Head of caudate nucleus (tissue), 42 donors: ENCODE measurements at places on chromosomes 4 and X.

GRCh38 chr4:183223053-183223452 is 97.0 kb downstream of the CLDN22 start:
- no peak for DNase-seq

GRCh38 chr4:82543131-82543530 is 18.7 kb downstream of the TMEM150C start:
- no peak for DNase-seq

GRCh38 chr4:13174001-13174400 is 310.1 kb downstream of the RAB28 start:
- no peak for DNase-seq

DNA sequence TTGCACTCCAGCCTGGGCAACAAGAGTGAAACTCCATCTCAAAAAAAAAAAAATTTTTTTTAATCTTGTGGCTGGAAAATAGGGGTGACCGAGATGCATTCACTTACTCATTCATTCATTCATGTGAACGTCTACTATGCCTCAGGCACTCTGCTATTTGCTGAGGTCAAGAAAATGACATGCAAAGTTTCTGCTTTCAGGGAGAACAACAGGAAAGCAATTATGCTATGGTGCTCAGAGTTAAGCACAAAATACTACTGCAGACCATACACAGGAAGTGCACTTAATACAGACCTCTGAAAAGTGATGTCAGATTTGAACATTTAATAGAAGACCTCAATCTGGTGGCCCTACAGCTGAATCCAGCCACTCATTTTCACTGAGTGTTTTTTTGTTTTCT is 59.6 kb upstream of the DUSP21 start:
- DNase-seq: no peak

- DNase-seq: no peak
Observed at GRCh38 chrX:96435378-96436035, 249.1 kb upstream of the DIAPH2 start.

GRCh38 chrX:48919360-48919841 is 577 bp upstream of the PIM2 start:
- no peak for DNase-seq

DNA sequence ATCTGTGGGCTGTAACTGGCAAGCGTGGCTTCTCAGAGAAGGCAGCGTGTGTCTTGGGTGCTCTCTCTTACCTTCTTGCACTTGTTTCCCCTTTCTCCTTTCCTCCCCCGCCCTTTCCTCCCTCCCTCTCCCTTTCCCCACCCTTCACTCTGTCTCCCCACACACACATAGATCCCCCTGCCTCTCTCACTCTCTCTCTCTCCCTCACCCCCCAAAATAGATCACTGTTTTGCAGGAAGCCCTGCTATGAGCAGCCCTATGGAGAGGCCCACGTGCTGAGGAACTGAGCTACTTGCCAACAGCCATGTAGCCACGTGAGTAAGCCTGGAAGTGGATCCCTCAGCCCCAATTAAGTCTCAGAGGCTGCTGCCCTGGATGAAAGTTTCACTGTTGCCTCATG is 4.3 kb upstream of the PNMA6E start:
- no peak for DNase-seq

DNA sequence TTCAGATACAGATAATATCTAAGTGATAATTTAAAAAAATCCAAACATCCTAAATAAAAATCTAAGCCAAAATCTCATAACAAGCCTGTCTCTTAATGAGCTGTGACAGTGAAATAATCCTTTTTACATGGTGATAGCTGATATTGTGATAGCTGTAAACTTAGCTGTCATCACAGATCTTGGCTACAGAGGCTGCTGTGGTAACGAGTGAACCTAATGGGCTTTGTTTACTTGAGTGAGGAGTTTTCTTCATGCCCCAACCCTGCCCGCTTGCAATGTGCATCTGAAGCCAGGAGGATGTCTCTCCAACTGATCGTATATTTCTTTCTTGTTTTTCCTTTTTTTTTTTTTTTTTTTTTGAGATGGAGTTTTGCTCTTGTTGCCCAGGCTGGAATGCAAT is 41.5 kb upstream of the YTHDC1 start:
- no peak for DNase-seq

DNA sequence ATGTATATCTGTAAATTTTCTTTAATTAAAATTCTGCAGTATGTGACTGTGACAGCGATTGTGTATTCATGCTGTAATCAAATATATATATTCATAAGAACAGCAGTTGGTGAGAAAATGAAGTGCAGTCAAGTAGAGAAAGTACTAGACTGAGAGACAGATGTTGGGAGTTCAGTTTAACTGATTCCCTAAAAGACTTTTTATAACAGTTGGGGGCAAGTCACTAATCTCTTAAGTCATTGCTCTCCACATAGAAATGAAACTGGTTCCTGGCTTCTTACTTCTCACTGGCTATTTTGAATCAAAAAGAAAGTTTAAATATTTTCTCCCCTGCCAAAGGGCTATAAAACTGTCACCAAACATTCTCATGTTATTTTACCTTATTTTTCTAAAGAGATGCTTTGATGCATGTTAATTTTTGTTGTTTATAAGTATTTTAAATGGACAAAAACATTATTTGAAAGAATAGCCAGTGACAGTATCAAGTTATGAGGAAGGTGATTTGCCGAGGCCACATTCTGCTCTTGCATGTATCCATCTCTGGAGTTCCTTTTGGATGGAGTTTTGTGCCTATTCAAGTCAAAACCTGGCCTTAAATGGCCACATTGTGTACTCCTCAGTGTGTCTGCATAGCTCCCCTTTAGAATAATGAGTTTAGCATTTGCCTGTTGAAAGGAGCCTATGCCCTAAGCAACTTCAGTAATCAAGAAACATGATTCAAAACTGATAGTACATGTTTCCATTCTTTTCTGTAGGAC is 30.8 kb downstream of the EXOC1 start:
- DNase-seq: no peak

- peak; percentile 45 for DNase-seq
Observed at GRCh38 chr4:71553605-71554004, 214.8 kb downstream of the SLC4A4 start.

DNA sequence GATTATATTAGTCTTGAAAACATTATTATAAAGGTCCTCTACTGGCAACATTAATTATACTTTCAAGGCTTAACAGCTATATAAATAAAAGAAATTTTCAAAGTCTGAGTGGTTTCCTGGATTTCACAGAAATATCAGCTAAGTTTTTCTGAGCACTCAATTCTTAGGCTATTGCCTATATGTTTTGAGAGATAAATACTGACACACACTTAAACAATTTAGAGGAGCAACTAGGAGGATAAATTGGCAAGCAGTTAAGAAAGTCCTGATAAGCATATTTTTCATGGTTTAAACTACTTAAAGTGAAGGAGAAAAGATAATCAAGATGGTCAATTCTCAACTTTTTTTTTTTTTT is 2.7 kb upstream of the MGARP start:
- DNase-seq: no peak

GRCh38 chr4:112003231-112003907 is 141.9 kb upstream of the FAM241A start:
- no peak for DNase-seq

DNA sequence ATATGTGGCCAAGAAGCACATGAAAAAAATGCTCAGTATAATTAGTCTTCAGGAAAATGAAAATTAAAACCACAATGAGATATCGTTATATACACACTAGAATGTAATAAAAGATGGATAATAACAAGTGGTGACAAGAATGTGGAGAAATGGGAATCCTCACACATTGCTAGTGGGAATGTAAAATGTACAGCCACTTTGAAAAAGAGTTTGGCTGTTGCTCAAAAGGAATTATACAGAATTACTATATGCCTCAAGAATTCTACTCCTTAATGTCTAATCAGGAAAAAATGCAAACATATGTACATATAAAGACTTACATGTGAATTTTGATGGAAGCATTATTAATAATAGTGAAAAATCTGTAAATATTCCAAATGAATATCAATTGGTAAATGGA is 102.2 kb downstream of the SPCS3 start:
- no peak for DNase-seq

- DNase-seq: no peak
Observed at GRCh38 chr4:189507060-189507459, 433.6 kb upstream of the FRG1 start.

DNA sequence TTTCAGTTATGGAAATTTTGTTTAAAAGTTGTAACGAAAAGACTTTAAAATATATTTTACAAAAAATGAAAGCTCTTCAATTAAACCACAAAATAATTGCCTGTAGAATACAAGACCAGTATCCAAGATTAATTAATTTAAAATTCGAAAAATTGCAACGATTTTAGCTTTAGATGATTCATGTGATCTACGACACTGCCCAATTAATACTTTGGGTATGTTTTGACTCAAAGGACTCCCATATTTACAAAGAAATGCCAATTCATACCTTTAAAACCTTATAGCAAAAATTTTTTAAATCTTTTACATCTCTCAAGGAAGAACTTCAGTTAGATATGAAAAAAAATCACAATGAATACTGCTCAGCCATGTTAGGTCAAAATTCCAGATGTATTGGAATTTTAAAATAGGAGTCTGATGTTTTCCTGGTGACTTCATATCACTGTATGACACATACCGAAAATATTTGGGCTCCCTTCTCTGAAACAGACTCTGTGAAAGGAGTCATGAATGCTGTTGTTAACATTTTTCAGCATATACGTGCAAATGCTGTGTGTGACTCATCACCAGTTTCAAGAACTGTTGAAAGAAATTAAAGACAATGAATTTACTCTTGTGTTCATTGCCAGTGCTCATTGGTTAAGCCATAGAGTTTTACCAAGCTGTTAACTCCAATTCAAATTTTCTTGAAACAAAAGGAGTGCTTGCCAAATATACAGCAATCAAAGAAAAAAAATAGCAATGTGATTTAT is 13.8 kb upstream of the SMS start:
- no peak for DNase-seq

GRCh38 chr4:150130933-150131332 is 52.7 kb downstream of the DCLK2 start:
- DNase-seq: no peak

GRCh38 chrX:15761564-15762191 is 23.6 kb downstream of the CA5B start:
- no peak for DNase-seq

DNA sequence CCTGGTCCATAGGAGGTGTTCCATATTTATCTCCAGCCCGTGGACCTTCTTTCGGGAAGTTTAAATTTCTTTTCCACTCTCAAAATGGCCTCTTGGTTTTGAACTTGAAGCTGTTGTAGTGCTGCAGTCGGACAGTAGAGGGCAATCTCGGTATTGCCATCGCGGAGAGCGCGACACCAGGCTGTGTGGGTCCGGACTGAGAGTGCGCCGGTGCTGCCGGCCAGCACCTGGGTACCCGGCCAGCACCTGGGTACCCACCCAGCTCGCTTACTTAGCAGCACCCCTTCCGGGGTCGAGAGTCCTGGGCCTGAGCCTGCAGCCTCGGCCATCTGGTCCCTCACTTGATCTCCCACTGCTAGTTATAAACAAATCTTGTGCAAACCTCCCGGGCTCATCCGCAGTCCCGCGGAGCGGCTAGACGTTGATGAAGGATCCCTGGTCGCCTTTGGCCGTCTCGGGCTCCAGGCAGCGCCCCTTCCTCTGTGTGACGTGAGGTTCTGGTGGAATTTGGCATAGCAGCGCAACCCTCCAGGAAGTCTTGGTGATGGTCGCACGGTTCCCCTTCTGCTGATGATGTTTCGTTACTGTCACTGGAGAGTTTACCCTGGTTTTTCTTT is 18.0 kb downstream of the FAM9A start:
- peak; percentile 42 for DNase-seq

DNA sequence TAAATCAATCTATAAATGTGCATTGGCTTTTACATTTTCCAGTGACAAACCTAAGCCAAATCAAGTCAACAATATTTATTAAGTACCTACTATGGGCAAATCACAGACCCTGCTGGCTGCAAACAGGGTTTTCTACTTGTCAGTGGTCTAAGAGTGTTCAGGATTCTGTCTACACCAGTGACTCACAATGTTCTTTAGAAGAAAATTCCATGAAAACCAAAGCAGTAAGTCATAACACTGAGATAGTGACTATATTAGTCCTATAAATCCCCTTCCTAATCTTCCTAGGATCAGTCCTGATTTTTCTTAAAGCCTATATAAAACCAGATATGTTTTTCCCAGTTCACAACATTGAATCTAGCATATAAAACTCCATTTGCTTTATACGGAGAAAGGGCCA is 69.7 kb downstream of the PPP3CA start:
- no peak for DNase-seq

- DNase-seq: no peak
Observed at GRCh38 chrX:129640737-129641136, 14.0 kb downstream of the APLN start.

DNA sequence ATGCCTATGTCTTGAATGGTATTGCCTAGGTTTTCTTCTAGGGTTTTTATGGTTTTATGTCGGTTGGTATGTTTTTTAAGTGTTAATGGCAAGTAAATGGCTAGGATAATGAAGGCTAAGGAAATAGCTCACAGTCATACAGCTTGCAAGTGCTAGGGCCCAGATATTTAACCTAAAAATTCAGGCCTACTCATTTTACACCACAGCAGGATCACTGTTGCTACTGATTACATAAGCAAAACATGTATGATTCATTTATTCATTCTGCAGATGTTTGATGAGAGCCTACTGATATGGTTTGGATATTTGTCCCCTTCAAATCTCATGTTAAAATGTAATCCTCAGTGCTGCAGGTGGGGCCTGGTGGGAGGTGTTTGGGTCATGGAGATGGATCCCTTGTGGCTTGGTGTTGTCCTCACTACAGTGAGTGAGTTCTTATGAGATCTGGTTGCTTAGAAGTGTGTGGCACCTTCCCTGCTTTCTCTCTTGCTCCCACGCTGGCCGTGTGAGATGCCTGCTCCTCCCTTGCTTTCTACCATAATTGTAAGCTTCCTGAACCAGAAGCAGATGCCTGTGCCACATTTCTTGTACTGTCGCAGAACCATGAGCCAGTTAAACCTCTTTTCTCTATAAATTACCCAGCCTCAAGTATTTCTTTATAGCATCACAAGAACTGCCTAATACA is 175.5 kb downstream of the MAPK10 start:
- DNase-seq: no peak

DNA sequence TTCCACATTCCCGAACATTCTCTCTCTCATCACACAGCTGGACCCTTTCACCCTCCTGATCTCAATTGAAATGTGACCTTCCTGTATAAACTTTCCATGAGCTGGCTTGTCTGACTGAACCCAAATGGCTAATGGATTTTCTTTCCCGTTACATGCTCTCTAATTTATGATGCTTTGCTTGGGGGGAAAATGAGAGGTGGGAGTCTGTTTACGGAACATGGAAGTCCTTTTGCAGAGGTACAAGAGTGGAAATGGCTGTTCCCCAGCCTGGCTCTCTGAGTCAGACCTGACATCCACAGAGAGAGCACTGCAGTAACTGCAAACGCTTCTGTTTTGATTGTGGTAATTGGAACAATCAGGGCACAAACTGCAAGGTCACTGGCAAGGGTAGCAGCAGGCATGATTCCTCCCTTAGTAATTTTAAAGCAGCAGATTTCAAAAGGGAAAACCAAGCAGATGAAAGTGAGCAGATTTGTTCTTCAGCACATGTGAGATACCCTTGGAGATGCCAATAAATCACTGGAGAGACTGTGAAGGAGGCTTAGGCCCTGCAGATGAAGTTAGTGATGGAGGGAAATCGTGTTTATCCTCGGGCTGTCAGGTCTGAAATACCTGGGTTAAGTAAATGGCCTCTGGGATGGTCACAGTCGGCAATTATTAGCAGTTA is 83.9 kb downstream of the SNCA start:
- DNase-seq: no peak

GRCh38 chr4:151917145-151917734 is 156.4 kb upstream of the GATB start:
- DNase-seq: no peak

GRCh38 chr4:121360495-121360894 is 20.3 kb downstream of the QRFPR start:
- DNase-seq: no peak

GRCh38 chr4:113943863-113944262 is 35.6 kb downstream of the ARSJ start:
- DNase-seq: no peak

- no peak for DNase-seq
Observed at GRCh38 chr4:153799694-153800074, 10.8 kb upstream of the SFRP2 start.
